ENCODE measurements at places on chromosomes 2 and 18. TPM values are rescaled to one million over a fixed set of nuclear protein-coding genes. Genes with fewer than 3 reads are reported as not detected.

The SOX11 gene
- total RNA-seq, result 17.1 TPM

DNA sequence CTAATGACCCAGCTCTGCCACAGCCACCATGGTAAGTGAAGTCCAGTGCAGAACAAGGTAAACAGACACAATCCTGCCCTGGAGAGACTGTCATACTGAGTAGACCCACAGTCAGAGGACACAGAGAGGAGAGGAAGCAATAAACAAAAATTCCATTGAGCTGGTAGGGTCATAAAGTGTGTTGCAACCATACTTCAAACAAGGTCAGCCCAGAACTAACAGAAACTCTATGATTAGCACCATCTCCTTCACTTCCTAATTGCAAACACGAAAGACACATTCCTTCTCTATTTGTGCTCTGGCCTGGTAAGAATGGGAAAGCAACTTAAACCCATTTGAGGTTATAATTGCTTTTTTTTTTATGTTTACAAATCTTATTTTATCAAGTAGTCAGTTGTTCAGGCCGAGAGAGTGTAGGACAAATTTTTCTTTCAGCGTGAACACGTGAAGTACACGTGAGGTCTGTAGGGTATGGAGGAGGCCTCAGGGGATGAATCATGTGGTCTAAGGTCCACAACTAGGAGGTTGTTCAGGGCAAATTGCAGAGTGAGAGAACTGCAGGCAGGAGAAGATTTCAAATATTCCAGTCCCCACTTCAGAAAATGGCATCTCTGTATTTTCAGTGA lies 71.4 kb upstream of the GLS start:
- DNase-seq, result no peak

The PROM2 gene
- total RNA-seq, result 5.1 TPM

The VSNL1 gene
- total RNA-seq, result not detected

The TMEM247 gene
- not detected for total RNA-seq

GRCh38 chr18:24272229-24272525 lies 125.4 kb downstream of the OSBPL1A start:
- DNase-seq, result no peak

The SH3RF3 gene
- 1.7 TPM for total RNA-seq

- DNase-seq, result no peak
Observed at GRCh38 chr2:232876161-232876977, 6.3 kb downstream of the SNORC start.

GRCh38 chr2:171154348-171154747 lies 6.3 kb downstream of the TLK1 start:
- DNase-seq, result no peak

DNA sequence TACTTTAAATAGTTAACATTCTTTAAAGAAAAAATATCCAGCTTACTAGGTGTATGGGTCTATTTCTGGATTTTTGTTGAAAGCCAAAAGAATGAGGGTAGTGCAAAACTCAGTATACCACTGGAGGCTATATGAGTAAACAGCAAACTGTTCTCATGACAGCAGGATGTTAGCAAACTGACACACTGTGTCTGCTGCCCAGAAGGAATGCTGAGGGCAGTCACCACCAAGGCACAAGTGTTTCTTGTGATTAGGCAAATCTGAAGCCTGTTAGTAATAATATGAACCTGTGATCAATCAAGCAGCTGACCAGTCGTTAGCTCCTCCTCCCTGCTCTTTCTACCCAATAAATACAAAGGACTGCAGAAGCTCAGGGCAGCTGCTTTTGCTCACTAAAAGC lies 50.5 kb upstream of the SULT1C3 start:
- peak; percentile 51 for DNase-seq

DNA sequence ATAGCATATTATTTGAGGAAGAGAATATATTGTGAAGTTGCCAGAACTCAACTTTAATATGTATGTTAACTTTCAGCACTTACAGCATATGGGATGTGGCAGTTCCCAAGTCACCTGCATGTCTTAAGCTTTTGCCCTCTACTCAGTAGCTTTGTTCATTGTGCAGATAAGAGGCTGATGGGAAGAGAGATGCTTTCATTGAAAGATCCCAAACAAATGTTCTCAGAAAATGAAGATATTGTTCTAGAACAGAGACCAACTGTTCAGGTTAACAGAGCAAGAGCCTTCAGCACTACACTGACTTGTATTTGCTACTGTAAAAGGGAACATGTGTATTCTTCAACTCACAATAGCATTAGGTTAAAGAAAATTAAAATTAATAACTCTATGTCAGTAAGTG lies 28.1 kb downstream of the GAREM1 start:
- no peak for DNase-seq

The PPP1R7 gene
- 57.7 TPM for total RNA-seq

GRCh38 chr18:32930695-32931301 lies 158.0 kb upstream of the KLHL14 start:
- no peak for DNase-seq

The POLR1A gene
- 23.1 TPM for total RNA-seq

The ARHGAP15 gene
- not detected for total RNA-seq

- DNase-seq, result no peak
Observed at GRCh38 chr2:85164145-85164569, 31.0 kb downstream of the TCF7L1 start.

- DNase-seq, result no peak
Observed at GRCh38 chr2:42335514-42336104, 25.4 kb downstream of the COX7A2L start.

DNA sequence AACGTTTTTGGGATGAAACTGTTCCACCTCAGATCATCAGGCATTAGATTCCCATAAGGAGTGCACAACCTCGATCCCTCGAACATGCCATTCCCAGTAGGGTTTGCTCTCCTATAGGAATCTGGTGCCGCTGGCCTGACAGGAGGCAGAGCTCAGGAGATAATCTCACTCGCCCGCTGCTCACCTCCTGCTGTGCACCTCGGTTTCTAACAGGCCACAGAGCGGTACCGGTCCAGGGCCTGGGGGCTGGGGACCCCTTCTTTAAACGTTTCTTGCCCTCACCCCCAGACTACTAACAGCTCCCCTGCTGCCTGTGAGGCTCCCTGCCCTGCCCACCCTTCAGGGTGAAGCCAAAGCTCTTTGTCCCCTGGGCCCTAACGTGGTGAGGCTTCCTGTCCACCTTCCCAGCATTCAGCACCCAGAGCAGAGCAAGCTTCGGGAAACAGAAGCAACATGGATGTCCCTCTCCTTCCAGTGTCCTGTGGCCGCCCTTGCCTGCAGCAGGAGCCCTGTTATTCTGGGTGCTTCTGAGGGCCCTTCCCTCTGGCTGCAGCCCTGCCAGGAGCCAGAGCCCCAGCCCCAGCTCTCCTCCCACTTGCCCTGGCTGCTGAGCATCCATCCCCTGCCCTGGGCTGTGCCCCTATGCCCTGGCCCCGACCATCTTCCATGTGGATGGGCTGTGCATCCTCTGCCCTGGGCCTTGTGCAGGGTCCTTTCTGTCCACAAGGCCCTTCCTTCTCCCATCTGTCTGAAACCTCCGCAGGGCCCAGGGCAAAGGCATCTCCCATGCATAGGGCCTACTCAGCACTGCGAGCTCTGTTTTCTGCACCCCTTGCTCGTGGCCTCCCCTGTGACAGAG lies 140.1 kb downstream of the MBP start:
- no peak for DNase-seq

- no peak for DNase-seq
Observed at GRCh38 chr18:21450913-21451312, 149.6 kb downstream of the ESCO1 start.

The RIT2 gene
- total RNA-seq, result not detected

DNA sequence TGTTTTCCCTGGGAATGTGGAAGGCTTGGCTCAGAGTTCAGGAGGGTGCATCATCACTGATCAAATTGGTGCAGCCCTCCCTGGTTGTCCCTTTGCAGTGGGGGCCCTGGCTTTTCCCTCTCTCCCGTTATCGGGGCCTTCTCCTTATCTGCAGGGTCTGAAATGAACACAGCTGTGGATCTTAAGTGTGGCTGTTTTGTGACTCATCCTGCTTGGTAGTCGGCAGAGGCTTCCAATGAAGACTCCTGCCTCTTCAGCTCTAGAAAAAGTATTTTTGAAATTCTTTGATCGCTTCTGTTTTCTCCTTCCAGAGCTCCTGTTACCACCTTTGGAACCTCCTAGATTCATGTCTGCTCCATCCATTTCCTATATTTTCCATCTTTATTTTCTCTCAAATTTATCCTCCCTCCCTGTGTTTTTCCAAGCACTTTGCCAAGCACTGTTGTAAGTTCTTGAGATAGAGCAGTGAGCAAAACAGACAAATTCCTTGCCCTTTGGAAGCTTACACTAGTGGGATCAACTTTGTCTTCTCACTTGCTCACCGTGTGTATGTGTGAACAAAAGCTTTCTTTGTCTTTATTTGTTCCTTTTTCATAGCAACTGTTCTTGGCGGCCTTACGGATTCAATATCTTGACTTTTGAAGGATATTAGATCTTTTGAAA lies 45.7 kb downstream of the RALB start:
- no peak for DNase-seq
